Dermis blood vessel endothelial cell (primary cell): ENCODE measurements at places on chromosomes 2 and 18. TPM values are rescaled to one million over a fixed set of nuclear protein-coding genes. Genes with fewer than 3 reads are reported as not detected.

Gene PPP4R3B
- 52.2 and 62.6 TPM in 2 replicates for total RNA-seq

Gene FECH
- total RNA-seq: 23.8 and 58.0 TPM in 2 replicates

Gene LPIN1
- 24.0 and 36.3 TPM in 2 replicates for total RNA-seq

Gene FLACC1
- total RNA-seq: 0.84 and 2.0 TPM in 2 replicates

Gene TMEM163
- total RNA-seq: 0.09 and 0.34 TPM in 2 replicates

Gene GREB1L
- 4.9 and 10.1 TPM in 2 replicates for total RNA-seq

Gene RGPD3
- 0.33 and 0.51 TPM in 2 replicates for total RNA-seq

Gene CD8B2
- total RNA-seq: not detected in 2 replicates

GRCh38 chr18:25853691-25854433 lies 236.6 kb downstream of the SS18 start:
- no peak for DNase-seq

- no peak for DNase-seq
These were observed 22.1 kb upstream of the LONRF2 start for GRCh38 chr2:100344433-100344832.

GRCh38 chr18:35983818-35984217 lies 11.3 kb downstream of the RMP24 start:
- DNase-seq: no peak

DNA sequence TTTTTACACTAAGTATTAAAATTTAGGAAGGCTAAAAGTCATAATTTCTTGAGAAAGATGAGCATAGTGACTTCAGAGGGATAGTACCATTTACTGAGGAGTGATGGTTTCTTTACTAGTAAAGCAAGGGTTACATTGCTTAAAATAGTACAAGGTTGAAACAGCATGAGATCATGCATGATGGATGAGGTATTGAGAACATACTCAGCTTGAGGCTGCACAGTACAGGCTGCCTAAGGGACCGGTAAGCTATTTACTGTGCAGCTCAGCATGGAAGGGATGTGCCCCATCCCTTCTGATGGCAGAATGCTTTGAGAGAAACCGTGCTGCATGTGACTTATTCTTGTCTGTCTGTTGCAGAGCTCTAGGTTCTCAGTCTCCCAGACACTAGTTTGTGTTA lies 122.1 kb downstream of the EML6 start:
- no peak for DNase-seq

DNA sequence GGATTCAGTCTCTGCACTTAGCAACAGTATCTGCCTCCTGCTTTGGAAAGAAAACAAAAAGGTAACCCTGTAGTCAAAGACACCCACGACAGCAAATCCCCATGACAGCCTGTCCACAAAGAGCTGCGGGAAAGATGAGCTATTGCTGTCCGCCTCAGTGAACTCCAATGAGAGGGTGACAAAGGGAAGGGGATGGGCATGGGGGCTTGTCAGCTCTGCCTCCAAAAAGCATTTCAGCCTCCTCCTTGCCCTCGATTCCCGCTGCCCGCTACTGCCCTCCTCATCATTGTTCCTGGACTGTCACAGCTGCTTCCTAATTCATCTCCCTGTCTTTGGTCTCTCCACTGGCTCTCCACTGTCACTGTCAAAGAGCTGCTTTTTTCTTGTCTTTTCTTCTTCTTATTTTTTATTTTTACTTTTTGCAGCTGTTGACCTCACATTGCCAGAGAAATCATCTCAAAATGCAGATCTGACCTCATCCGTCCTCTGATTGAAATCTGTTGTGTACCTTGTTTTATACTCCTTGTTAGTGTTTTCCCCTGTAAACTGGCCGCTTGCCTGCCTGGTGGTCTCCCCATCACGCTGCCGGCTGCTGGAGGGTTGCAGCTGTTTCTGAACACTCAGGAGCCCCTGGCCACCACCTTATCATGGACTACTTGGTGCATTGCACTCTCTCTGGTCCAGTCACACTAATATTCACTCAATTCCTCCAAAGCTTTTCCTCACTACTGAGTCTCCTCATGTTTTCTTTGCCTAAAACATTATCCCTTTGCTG lies 7.9 kb upstream of the E2F6 start:
- DNase-seq: no peak

DNA sequence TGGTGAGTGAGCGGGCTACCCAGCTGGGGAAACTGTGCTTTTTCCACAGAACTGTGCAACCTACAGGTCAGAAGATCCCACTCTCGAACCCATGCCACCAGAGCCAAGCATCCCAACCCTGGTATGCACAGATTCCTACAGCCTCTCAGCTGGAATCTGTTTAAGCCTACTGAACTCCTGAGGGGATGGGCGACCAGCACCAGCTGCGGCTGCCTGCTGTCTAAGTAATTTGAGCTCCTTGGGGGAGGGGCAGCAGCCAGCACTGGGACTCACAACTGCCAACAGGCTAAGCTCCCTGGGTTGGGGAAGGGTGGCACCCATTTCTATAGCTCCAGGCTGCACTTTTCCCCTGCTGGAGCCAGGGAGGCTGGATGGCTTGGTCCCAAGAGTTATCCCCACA lies 11.8 kb downstream of the CYP27C1 start:
- DNase-seq: no peak

GRCh38 chr2:241869087-241869961 lies at the start of gene RTP5:
RTP5 (plus strand) TSS chr2:241869729; CDS start chr2:241869757, 28 bp downstream.
- DNase-seq: no peak

DNA sequence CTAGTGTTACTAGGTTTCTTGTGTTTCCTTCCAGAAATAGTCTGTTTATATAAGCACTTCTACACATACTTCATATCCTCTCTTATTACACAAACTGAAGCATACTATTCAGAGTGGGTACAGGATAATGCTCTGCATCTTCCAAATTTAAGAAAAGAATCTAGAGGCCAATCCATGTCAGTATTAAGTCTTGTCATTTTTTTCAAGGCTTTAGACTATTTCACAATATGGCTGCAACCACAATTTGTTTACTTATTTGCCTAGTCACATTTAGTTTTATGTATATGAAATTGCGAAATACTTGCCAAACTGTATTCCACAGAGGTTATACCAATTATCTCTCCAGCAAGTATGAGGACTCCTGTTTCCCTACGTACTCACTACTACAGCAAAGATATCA lies 27.9 kb downstream of the IWS1 start:
- no peak for DNase-seq

- DNase-seq: peak; percentile 82
These were observed 31.3 kb upstream of the SSB start for GRCh38 chr2:169767243-169767888.

GRCh38 chr2:26521054-26521912 lies 43.4 kb upstream of the OTOF start:
- DNase-seq: peak; percentile 30

DNA sequence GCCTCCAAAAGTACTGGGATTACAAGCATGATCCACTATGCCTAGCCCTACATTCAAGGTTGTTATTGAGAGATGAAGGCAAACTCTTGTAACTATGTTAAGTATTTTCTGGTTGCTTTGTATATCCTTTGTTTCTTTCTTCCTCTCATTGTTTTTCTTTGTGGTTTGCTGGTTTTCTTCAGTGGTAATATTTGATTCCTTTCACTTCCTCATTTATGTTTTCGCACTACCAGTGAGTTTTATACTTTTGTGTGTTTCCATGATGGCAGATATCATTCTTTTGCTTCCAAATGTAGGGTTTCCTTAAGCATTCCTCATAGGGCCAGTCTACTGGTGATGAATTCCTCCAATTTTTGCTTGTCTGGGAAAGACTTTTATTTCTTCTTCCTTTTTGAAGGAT lies 90.2 kb downstream of the NCK2 start:
- DNase-seq: no peak

- DNase-seq: no peak
These were observed 134.2 kb downstream of the RIF1 start for GRCh38 chr2:151543876-151544275.

- no peak for DNase-seq
These were observed 52.4 kb downstream of the TNS1 start for GRCh38 chr2:217950401-217950871.

DNA sequence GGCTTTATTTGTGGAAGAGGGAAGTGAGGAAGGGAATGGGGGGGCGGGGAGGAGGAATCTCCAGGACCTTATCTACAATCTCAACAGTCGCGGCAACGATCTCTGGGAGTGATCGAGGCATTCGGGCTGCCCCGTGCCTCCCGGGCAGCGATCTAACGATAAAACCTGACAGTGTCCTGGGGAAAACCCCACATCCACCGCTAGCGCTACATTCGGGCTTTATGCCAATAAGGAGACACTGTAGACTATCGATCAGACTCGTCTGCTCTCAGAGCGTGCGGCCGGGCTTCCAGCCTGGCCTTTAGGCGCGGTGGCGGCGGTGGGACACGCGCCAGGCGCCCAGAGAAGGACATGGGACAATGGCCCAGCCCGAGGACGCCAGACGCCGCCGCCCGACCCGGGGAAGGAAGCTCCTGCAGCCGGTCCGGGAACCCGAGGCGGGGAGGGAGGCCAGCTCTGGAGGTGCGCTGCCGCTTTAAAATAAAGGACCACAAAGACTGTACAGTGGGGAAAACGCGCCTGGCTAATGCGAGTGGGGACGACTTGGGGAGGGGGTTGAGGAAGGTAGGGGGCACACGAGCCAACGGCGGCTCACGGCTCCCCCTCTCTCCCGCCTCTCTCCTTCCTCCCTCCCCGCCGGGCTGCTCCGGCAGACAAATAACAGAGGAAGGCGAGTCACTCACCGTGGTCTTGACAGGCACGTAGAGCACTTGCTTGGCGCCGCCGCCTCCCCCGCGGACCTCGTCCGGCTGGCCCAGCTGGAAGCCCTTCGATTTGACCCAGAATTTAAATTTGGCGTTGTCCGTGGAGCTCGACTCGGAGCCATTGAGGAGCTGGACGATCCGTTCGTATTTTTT lies 2.2 kb downstream of the NOL4 start:
- peak; percentile 40 for DNase-seq

- DNase-seq: peak; percentile 38
These were observed 151.1 kb upstream of the MSH6 start for GRCh38 chr2:47631792-47632398.

DNA sequence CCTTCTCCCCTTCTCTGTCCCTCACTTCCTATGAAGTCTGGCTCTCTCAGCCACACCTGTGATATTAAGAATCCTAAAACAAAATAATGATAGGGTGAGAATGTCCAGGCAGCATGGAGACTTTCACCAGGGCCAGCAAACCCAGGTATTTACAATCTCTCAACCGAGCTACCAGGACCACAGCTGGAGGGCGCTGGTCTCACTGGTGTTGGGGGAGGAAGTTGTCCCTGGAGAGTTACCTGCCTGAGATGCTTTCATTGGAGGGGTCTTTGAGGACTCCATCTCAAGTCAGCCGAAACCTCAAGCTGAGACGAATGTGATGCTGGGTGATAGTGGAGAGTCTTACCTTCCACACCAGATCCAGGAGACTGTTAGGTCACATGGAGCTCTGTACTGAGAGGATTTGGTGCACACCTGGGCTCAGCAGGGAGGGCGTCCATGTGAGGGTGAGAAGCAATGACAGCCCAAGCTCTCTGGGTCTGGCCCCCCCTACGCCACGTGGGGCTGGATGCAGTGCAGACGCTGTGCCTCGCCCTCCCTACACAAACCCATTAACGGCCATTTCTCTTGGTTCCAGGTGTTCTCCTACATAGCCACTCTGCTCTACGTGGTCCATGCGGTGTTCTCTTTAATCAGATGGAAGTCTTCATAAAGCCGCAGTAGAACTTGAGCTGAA lies 27.4 kb downstream of the MAL start:
- DNase-seq: no peak

DNA sequence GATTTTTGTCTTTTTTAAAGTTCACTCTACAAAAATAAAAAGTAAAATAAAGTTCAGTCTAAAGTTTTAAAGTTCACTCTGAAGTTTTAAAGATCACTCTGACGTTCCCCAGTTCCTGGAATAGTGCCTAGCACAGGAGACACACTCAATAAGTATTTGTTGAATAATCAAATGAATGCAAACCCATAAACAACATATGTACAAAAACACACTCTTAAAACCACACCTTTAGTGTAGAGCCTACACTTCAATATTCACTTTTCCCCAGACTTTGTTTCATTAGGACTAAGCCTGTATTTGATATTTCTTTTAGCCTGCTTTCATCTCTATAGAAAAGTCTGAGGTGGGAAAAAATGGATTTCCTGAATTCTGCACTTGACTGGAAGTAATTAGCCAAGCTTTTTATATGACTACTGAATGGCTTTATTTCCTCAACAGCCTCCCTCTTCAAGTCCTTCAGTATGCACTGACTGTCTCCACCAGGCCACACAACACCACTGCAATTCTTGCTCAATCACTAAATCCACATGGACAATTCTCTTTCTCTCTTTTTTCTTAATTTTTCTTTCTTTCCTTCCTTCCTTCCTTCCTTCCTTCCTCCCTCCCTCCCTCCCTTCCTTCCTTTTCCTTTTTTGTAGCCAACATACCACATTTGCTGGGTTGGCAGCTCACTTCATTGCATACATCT lies 104.6 kb downstream of the SS18 start:
- no peak for DNase-seq

DNA sequence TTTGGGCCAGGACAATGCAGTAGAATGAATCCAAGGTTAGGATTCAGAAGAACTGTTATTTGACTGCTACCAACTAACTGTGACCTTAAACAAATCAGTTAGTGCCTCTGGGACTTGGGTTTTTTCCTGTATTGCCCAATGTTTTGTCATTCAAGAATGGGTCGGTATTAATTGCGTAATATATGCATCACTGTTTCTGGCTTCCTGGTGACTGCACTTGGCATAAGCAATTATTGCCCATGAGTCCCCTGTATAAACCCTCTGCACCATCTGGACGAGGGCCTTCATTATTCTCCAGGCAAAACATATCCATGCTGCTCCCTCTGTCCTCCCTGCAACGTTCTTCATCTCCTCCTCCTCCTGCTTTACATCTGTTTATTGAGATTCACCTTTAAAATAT lies 255.8 kb upstream of the LRRTM1 start:
- no peak for DNase-seq

GRCh38 chr18:31039426-31039825 lies 3.1 kb downstream of the DSC3 start:
- no peak for DNase-seq

- no peak for DNase-seq
These were observed 1337.2 kb upstream of the NRXN1 start for GRCh38 chr2:52369178-52369577.

DNA sequence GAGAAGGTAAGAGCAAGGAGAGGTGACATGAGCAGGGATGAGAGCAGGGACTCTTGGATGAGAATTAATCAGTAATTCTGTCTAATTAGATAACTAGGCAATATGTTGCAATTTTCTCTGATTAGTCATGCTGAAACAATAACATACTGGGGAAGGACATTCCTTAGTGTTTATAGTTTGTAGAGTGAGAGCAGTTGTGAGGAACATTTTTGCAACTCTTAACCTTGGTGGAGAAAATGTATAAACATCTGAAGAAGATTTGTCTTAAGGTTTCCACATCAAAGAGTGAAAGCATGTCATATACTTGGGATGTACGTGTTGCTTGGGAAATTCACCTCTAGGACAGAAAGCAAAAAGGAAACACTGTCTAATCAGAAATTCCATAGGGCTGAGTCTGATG lies 955.4 kb upstream of the FANCL start:
- DNase-seq: no peak
